ENCODE measurements at places on chromosomes 13 and 19.

GRCh38 chr13:111216166-111216960, 101.3 kb downstream of the ARHGEF7 start:
- DNase-seq = no peak

DNA sequence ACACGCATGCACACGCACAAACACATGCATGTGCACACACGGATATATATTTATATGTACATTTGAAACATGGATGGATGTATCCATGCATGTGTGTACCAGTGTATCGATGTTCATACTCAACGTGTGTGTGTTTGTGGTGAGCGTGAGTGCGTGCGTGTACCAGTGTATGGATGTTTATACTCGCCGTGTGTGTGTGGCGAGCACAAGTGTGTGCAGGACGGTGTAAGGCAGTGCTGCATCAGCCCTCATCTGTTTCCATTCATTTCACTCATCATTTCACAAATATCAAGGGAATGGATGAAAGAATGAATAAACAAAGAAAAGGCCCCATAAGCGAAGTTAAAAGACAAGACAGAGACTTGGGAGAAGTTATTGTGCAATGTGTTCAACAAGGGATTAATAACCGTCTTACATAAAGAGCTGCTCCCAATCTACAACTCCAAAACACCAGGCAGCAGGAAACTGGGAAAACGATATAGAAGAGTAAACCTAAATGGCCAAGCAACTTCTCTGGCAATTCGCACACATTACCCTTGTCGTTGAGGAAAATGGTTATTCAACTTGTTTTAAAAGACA, 21.7 kb upstream of the MIER2 start:
- no peak for DNase-seq

DNA sequence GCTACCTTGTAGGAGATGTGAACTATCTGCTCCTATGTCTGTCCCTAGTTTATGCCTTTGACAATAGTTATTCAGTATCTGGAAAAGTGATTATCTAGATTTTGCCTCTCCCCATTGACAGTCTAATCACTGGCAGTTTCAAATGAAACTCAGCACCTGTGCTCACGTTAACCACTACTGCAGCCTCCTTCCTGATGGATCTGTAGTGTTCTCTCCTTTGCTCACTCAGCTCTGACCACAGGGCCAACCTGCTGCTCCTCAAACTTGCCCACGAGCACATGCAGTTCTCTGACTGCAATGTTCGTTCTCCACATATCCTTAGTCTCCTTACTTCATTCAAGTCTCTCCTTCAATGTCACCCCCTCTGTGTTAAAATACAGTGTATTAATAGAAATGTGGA, 230.1 kb downstream of the NHLRC3 start:
- DNase-seq = no peak

GRCh38 chr13:26377038-26377437, 123.1 kb downstream of the CDK8 start:
- no peak for DNase-seq

- no peak for DNase-seq
These were observed 31.5 kb downstream of the ADGRE2 start for GRCh38 chr19:14746886-14747285.

DNA sequence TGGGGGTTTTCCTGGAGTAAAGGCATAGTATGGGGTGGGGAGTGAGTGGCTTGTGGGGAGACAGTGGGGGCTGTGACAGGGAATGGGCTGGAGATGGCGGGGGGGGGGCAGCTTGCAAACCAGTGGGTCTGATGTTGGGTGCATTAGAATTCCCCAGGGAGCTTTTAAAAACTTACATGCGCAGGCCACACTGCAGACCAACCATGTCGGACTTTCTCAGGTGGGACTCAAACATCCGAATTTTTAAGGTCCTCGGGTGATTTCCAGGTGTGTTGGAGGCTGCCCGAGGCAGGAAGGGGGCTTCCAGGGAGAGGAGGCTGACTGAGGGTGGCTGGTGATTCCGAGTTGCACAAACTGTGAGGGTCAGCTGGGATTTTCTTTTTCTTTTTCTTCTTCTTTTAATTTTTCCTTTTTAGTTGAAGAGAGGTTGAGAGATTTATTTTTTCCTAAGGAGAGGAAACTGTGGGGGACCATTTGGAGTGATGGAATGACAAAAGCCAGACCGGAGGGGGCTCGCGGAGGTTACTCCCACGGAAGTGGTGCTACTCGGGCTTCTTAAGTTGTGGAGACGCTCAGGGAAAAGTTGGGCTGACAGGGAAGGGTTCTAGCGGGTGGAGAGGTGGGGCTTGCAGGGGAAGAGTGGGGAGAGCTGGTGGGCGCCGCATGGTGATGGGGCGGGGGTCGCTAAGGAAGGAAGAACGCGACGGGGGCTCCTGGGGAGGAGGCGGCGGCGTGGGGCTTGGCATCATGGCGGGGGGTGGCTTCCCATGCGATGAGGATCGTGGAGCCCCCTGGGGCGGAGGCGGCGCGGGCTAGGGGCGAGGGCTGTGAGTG, 997 bp upstream of the CACNG8 start:
- no peak for DNase-seq

GRCh38 chr19:55626350-55626749, 2.0 kb upstream of the ZNF784 start:
- DNase-seq = no peak

GRCh38 chr19:18194554-18195238, 1.7 kb downstream of the MPV17L2 start:
- no peak for DNase-seq

GRCh38 chr13:26247011-26247410, 6.9 kb upstream of the CDK8 start:
- no peak for DNase-seq

GRCh38 chr13:113874579-113875428, 10.9 kb upstream of the GAS6 start:
- DNase-seq = no peak

- DNase-seq = no peak
These were observed 2.7 kb upstream of the DNAAF3 start for GRCh38 chr19:55169136-55169535.

GRCh38 chr13:91270031-91270430, 77.5 kb upstream of the MIR17HG start:
- no peak for DNase-seq

GRCh38 chr13:36212789-36213188, 1.6 kb downstream of the SOHLH2 start:
- DNase-seq = no peak

- no peak for DNase-seq
These were observed 428.1 kb upstream of the DACH1 start for GRCh38 chr13:72295153-72295552.

- DNase-seq = no peak
These were observed 13.5 kb upstream of the ADGRE1 start for GRCh38 chr19:6873708-6874431.

- DNase-seq = no peak
These were observed 49.0 kb downstream of the DNAJC15 start for GRCh38 chr13:43072394-43072793.

DNA sequence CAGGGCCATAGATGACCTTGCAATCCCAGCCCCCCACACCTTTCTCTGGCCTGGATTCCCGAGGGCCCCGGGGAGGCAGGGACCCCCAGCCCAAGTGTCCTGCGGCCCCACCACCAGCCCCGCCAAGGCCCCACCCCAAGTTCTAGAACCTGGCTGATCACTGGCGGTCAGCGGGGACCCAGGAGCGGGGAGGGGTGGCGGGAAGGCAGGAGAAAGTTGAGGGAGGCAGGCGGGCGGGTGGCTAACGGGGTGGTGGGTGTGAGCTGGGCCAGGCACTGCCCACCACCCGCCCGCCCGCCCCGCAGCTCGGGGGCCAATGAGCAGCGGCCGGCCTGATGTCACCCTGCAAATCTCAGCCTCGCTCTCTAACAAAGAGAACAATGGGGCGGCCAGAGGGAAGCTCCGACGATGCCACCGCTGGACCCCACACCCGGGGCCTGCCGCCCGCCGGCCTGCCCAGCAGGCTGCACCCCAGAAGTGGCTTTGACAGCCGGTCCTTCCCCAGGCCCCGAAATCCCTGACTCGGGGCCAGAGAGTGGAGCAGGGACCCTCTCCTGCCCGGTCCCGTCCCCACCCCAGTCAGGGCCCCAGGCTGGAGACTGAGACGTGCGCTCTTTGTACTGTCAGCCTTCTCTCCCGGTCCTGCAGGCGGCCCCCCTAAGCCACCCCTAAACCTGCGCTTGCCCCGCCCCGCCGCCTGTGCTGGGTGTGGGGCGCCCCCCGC, 1.6 kb downstream of the MEX3D start:
- no peak for DNase-seq

DNA sequence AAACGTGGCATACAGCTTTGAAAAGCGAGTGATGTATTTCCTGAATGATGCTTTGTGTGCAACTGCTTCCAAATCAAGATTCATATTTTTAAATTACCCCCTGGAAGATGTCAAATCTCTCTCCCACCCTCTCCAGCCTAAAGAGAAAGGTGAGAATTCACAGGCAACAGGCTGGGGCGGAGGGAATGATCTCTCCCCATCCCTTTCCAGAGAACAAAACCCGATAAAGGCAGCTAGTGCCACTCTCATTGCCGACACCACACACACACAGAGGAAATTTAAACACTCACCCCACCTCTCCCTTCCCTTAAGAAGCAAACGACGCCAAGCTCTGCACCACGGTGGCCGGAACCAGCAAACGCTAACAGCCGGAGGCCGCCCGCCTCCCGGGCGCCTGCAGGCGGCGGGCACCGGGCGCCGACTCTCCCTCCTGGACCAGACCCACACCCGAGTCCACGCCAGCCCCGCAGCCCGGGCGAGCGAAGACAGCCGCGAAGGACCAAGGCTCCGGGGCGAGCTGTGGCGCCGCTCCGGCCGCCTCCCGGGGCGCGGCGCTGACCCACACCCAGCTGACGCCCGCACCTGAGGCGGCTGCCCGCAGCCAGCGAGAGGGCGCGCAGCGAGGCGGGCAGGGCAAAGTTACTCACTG, 477 bp downstream of the LNX2 start:
- DNase-seq = peak; percentile 3

DNA sequence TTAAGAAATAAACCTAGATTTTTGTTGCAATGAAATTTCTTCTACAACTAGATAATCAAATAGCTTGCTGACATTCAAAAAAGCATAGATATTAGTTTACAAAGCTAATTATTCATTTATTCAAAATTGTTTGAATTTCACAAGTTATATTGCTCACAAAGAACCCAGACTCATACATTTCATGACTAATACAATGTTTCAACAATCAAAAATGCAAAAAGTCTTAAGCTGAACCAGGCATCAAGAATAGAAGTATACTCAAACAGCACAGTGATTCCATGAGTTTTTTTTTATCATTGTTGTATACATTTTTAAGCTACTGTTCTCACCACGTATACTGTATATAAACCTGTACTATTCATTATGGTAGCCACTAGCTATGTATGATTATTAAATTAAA, 51.0 kb downstream of the DIAPH3 start:
- DNase-seq = no peak
